ENCODE measurements at places on chromosomes 7 and 10.
A peak's percentile ranks its signal among the peaks of the same experiment; 100 is the strongest.

GRCh38 chr7:84372155-84372621, 177.6 kb upstream of the SEMA3A start:
- no peak for DNase-seq

DNA sequence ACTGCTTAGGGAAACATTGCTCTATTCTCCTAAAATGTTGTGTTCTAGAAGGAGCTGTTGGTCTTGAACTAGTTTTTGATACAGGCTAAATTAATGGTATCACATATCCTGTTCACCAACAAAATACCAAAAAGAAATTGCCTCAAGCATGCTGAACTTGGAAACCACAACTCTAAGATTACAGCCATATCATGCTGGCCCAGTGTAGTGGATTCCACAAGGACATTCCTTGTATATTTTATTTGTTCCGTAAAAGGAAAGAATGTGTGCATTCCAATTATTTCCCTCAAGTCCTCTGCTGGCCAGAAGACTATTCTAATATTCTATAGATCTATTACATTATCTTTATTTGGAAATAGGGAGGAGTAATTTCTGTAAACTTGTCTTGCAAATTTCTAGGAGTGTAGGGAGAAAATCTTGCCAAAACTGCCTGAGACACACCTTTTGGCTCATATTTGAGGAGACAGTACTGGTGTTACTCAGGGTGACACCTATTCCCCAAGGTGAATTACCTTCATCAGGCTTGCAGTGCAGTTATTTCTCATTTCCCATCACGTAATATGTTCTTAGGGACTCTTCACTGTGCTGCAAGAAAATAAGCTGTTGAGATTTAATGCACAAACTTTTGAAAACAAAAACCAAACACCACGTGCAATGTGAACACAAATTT, 1.9 kb upstream of the NEBL start:
- no peak for DNase-seq

DNA sequence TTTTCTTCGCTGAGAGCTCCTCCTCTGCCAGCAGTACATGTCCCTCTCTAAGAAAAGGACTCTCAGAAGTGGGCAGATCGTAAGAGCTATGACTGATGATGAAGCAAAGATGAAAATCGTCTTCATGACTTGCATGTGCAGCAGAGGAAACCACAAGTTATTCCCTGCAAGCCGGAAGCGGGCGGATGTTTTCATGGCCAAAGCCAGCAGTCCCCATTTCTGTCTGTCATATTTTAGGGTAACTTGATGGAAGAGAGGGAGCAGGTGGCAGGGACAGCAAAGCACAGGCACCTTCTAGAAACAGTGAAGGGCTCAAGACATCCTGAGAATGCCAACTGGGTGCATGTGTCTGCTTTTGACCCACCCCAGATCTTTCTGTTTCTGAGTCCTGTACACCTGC, 19.9 kb downstream of the KLF6 start:
- no peak for DNase-seq

DNA sequence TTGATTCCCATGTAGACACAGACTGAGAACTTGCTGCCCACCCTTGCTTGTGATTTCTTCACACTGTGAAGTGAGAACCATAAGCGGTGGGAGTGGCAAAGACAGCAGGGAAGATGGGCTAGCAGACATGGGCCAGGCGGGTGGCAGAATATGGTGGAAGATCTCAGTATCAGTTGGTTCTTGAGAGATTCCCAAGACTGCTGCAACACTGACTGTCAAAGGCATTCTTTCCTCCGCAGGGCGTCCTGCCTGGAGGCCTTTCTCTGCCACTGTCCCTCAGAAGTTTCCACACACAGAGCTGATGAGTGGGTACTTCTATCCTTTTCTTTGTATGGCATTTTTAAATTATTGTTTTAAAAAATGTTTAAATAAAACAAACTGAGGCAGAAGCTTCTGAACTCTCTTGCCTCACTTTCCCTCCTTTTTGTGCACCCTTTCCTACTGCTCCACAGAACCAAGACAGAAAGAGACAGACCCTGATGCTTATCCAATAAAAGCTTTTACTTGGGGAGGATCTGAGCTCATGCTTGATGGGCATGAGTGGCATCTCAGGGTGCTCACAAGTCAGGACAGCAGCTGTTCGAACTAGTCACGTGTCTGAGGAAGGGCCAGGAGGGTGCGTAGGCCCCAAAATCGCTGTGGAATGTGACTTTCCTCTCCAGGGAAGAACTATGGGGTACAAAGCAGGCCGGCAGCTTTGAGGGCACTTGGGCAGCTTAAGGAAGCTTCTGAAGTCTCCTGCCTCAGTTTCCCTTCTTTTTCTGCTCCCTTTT, 104.7 kb upstream of the PCGF5 start:
- DNase-seq, result no peak

- no peak for DNase-seq
Observed at GRCh38 chr7:89401690-89402089, 606.2 kb upstream of the TEX47 start.

DNA sequence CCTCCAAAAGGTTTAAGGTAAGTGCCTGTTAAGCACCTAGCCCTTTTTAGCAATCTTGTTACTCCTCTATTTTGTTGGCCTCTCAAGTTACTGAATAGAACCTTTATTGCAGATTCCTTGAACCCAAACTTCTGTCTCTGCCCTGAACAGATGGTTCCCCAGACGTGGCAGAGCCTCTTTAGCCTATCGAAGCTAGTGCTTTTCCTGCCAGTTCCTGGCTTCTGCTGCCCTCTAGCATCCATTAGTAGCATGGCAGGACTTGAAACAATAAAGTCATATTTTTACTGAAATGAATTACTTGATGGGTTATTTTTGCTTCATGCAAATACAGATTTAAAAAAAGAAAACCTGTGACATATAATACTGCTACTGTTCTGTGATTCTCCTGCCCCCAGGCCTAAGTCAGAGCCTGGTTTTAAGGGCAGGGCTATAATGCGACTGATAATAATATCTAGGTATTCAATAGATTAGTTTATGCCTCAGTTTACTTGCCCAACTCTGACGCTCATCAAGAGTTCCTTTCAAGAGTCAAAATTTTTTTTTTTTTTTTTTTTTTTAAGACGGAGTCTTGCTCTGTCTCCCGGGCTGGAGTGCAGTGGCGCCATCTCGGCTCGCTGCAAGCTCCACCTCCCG, 84.3 kb upstream of the PHF14 start:
- peak; percentile 51 for DNase-seq

DNA sequence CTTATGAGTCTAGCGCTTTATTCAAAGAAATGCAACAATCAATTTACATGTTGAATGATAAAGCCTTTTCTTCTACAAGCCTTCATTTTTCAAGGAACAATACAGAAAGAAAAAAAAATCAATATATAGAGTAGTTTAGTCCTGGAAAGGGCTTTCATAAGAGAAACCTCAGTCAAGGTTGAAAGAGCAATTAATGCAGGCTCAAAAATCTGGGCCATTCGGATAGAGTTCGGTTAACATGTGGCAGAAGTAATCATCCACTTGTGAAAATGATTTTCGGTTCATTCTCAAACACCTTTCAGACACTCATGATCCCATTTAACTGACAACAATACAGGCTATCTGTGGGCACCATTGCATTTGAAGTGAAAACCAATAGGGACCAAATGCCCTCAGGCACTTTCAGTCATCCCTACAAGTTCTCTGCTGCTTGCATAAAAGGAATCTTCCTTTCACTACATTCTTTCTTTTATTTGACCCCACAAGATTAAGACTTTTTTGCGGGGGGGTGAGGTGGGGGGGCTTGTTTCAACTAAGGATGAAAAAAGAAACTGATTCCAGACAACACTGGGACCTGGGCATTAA, 177.9 kb downstream of the RNF133 start:
- DNase-seq, result peak; percentile 82

- no peak for DNase-seq
Observed at GRCh38 chr7:75955331-75955955, 39.0 kb downstream of the TMEM120A start.

DNA sequence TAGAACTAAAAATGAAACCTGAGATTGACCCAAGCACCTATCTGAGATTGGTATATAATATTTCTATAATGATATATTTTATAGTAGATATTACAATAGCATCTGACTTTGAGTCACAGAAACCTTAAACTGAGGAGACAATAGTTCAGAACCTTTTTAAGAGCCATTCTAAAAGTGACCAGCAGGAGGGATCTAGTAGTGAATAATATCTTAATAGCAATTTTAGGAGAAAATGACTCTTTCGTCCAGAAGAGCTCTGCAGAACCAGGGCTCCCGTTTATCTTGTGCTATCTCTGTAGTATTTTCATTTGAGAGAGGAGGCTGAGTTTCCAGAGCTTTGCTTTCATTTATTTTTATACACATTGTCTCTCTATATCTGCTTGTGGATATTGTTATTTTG, 68.1 kb downstream of the PODXL start:
- DNase-seq, result no peak

GRCh38 chr10:75399461-75400162, 2.0 kb downstream of the ZNF503 start:
- DNase-seq, result peak; percentile 70
